ENCODE measurements at places on chromosomes 16 and 17. TPM values are rescaled to one million over a fixed set of nuclear protein-coding genes. Genes with fewer than 3 reads are reported as not detected.

CES5A gene
- not detected for total RNA-seq

OTOA gene
- total RNA-seq: 0.05 TPM

NTN1 gene
- total RNA-seq: 0.42 TPM

CDH8 gene
- total RNA-seq: 0.28 TPM

CBX8 gene
- 22.3 TPM for total RNA-seq

GLIS2 gene
- 32.1 TPM for total RNA-seq

CCDC40 gene
- 5.9 TPM for total RNA-seq

Data from A549 treated with RU486 at 1 μM for 4 hours (cell line).